ENCODE measurements at places on chromosomes 2 and 18.

GRCh38 chr18:55641486-55641885, 53.5 kb upstream of the TCF4 start:
- no peak for DNase-seq

DNA sequence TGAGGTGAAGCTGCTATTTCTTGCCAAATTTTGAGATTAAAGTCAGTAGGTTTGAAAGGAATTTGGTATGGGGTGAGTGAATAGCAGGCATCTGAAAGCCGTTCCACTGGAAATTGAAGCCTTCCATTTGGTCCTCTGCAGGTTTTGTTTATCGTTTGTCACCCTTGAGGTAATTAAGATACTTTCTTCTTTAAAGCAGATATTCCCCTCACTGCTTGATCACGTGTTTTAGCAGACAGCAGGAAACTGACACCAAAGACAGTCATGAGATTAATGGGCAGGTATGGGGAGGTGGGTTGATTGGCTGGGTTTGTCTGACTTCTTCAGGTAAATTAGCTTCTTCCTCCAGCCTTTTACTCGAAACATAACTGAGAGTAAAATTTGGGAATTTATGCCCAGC, 10.7 kb downstream of the LPIN1 start:
- DNase-seq, result no peak

DNA sequence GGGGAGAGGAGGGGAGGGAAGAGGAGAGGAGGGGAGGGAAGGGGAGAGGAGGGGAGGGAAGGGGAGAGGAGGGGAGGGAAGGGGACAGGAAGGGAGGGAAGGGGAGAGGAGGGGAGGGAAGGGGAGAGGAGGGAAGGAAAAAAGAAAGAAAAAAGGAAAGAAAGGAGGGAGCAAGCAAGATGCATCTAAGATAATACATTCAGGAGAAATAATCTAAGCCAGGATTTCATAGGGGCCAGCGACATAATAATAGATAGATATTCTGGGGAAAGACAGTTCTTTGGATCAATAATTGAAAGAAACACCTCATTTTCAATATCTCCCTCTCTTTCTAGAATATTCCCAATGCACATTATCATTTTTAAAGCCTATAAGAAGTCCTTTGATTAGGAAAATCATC, 328.9 kb upstream of the ID2 start:
- no peak for DNase-seq

GRCh38 chr2:27270131-27270530, 5.1 kb upstream of the DNAJC5G start:
- DNase-seq, result no peak

- DNase-seq, result no peak
These were observed 14.9 kb downstream of the TYW5 start for GRCh38 chr2:199940373-199940772.

Measured in T follicular helper cell (primary cell).